IMR-90 (cell line): ENCODE measurements at places on chromosomes 1 and 21.
A peak's percentile ranks its signal among the peaks of the same experiment; 100 is the strongest.

- no peak for DNase-seq
These were observed 10.1 kb downstream of the TNNI3K start for GRCh38 chr1:74245168-74245772.

- DNase-seq = peak; percentile 1
These were observed 56.0 kb upstream of the EDARADD start for GRCh38 chr1:236338096-236338495.

DNA sequence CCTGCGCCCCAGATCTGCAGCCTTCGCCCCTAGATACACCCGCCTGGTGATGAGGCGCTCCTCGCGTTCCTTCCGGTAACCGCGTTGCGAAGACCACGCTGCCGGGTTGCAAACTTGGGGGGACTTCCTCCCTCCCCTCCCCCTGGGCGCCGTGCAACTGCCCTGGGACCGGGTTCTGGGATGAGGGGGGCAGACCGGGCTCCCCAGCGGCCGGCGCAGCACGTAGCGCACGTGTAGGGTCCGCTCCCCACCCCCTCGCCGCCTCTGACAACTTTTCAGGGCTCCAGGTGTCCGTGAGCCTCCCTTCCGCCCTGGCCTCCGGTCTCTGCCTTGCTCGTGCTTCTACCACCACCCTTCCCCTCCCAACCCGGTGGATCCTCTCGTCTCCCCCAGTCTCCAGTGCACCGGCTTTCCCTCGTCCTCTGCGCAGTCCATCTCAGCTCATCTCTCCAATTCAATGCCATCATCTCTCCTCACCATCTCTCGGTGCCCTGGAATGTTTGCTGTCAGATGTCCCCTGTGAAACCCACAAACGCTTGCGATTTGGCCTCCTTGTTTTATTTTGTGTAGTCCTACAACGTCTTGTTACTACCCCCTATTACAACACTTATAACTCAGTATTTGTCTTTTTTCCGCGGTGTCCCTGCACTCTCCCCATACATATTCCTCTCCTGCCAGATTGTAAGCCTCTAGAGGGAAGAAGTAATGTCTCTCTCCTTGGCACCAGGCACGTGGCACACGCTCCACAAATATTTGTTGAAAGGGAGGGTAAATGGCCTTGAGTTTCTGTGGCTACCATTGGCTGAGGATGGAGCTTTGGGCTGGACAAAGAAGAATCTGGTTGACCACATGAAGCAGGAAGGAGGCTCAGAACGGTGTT is 782 bp downstream of the PCAT6 start:
- peak; percentile 13 for DNase-seq

- no peak for DNase-seq
These were observed 102.8 kb upstream of the SOD1 start for GRCh38 chr21:31556662-31557061.

DNA sequence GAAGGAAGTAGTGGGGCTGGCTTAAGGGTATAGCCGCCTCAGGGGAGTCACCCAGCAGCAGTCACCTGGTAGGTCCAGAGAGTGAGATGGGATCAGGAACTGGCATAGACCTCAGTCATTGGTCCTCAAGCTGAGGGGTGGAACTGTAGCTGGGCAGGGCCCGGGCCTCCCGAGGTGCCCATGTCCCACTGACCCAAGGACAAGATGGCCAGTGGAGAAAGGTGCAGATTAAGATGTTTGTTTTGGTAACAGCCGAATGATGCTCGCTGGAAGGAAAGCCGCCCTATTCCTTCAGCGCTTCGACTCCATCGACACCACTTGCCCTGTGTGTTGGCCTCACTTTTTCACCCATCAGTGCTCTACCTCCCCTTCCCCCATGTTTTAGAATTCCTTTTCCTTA is 16.4 kb downstream of the COL9A2 start:
- no peak for DNase-seq

DNA sequence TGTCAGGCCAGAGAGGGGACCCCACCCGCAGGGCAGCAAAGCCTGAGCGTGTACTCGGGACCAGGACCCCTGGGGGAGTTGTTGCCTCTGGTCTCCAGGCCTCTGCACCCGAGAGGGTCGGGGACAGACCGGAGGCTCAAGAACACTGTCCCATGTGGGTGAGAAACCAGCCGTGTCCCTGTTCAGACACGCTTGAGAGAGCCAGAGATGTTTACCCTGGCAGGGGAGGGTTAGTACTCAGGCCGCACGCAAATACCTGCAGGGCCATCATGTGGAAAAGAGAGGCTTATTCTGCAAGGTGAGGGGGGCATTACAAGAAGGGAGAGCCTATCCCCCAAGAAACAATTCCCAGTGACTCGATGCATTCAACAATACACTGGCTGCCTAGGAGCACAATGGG is 74.0 kb upstream of the ARHGEF16 start:
- DNase-seq = no peak

DNA sequence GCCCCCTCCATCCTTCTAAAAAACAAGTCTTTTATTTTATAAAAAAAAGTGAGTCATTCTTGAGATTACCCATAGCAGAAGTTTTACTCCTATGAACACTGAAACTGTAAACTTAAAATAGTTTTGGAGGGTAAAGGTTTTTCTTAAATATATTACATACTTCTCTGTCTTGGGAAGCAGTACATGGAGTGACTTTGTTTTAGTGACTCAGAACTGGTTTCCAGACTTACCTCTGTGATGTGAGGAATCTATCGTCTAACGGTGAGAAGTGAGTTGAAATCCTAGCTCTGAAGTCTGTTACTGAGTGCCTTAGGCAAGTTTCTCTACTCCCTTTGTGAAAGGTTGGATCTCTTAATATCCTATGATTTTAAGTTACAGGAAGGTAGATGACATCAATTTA is 176.3 kb upstream of the POU3F1 start:
- no peak for DNase-seq

DNA sequence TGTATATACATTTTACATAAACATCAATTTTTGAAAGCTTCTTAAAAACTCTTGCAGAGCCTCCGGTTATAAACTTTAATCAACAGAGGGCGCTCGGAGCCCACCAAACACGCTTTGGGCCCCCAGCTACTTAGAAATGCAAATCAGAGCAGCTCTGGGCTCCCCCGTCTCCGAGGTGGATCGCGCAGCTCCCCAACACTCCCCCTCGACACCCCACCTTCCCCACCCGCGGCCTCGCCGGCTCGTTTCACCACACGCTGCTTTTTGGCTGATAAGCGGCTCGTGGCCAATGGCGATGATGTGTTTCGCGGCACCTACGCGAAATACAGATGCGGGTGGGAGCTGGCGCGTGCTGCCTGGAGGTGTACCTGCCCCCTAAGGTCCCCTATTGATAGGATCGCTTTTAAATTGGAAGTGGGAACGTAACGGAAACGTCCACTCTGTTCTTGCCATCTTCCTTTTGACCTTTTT is 1.7 kb upstream of the KIF26B start:
- peak; percentile 72 for DNase-seq

DNA sequence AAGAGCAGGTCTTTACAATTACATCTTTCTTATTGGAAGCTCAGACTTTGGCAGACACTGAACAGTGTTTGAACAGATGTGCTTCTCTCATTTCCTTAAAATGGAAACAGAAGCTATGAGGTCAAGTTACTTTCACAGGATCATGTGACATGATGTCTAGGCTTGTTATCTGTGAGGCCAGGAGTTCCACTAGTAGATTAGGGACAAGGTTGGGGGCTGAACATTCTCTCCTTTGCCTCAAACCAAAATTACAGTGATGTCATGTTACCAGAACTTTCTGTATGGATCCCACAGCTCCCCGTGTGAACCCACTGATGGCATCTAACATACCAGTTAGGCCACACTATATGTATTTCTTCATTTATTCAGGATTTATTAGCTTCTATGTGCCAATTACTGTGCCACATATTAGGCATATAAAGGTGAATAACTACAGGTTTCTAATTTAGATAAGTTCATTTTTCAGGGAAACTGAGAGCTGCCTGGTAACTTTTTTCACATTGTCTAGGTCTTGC is 6.0 kb downstream of the DYNLT5 start:
- peak; percentile 31 for DNase-seq

DNA sequence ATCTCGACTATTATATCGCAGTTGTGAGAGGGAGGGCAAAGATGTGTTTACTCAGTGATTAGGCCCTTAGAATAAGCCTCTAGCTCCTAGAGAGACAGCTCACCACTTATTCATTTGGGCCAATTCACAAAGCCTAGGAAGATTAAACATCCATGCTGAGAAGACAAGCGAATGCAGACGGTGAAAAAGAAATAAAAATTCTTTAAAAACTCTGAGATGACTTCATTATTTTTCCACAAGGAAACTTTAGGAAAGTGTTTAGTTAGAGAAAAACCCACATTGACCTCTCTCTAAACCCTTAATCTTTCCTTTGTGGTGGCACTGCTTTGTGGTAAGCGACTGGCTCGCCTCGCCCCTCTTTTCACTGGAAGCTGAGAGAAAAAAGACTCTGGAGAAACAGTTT is 146.8 kb upstream of the DMRTA2 start:
- peak; percentile 58 for DNase-seq

GRCh38 chr1:100428160-100428559 is 75.9 kb downstream of the CDC14A start:
- DNase-seq = peak; percentile 20

DNA sequence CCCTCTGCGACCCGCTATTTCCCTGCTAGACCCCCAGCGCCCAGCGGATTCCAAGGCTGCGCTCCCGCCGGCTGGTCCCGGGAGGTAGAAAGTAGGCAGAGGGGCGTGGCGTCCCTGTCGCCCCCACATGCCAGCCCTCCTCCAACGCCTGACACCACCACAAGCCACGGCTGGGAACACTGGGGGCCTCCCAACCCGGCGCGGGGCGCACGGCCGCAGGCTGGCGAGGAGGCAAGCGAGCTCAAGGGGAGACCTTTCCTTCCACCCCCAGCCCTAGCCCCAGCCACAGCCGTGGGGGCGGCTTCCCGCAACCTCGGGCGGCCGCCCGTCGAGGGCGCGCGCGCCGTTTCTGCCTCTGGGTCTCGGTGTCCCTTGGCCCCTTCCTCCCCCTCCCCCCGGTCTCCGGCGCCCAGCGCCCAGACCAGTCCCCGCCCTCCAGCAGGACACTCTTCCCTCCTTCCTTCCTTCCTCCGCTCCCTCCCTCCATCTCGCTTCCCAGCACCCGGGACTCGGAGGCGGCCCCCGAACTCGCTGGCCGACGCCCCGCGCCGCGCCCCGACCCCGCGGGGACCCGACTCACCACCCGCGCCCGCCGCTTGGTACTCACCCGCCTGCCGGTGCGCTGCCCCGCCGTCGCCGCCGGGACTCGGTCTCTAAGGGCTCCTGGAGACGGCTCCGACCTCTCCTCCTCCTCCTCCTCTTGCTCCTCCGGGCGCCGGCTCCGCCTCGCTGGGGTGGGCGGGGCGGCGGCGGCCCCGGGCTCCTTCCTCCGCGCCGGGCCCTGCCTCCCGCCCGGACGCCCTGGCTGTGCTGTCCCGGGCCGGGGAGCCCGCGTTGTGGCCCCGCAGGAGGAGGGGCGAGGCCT is at the start of gene GNG12:
Gene GNG12, minus strand, starts transcription at position 731 of the 865 bp plus-strand sequence. CDS start 125,781 bp downstream, outside the sequence.
- DNase-seq = peak; percentile 73

DNA sequence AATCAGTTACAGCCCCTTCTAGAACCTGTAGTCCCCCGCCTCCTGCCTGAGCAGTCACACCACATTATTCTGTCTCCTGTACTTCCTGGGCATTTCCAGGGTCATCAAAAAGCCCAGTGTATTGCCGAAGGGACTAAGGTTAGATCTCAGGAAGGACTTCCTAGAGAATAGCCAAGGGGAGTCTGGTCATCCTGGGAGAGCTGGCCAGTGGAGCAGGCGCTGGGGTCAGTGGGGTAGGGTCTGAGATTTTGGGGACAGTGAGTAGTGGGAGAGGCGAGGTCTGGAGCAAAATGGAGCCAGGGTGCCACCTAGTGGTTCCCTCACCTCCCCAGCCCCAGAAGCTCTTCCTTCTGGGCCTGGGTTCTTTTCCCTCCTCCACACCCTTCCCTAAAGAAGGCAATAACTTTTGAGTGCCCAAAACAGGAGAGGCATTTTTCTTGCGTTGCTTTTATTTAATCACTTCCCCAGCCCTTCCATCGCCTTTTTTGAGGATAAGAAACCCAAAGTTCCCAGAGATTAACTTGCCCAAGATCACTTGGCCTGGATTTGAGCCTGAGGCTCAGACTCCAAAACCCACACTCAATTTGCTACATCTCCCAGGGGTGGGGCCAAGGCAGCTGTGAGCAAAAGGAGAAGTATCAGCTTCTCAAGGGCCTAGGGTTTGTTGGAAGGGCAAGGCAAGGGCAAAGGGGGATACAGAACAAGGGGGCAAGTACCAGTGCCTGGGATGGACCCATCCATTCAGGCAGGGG is 7.3 kb upstream of the PMVK start:
- peak; percentile 12 for DNase-seq

DNA sequence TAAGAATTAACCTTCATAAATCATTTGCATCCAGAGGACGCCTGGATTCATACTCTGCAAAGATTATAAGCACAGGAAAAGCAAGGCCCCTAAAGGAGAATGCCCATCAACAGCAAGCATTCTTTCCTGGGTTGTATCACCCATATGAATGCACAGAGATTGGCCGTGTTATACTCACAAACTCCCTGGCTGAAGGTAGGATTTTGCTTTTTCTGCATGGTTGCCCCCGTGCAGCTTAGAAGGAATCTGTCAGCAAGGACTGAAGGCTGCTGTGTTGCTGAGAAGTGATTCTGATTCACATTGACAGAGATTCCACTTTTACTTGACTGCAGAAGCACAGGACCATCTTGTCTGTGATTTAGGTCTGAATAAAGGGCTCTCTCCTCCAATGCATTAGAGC is 283.0 kb downstream of the LRRIQ3 start:
- no peak for DNase-seq

- no peak for DNase-seq
These were observed 157.6 kb upstream of the CAMK1G start for GRCh38 chr1:209425959-209426358.

GRCh38 chr1:160868141-160868540 is 5.5 kb upstream of the CD244 start:
- no peak for DNase-seq

DNA sequence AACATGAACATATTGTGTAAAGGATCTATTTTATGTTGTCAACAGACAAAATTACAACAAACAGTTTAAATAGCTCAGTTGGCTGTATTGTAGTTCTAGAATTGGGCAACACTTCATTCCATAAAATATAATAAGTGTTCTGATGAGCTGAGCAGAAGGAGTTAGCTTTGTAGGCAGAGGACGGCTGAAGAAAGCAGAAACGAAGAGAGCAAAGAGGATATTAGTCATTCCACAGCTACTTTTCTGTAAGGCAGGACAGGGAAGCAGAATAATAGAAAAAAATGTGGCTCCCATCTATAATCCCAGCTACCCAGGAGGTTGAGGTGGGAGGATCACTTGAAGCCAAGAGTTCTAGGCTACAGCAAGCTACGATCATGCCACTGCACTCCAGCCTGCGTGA is 20.2 kb upstream of the IVNS1ABP start:
- peak; percentile 39 for DNase-seq

DNA sequence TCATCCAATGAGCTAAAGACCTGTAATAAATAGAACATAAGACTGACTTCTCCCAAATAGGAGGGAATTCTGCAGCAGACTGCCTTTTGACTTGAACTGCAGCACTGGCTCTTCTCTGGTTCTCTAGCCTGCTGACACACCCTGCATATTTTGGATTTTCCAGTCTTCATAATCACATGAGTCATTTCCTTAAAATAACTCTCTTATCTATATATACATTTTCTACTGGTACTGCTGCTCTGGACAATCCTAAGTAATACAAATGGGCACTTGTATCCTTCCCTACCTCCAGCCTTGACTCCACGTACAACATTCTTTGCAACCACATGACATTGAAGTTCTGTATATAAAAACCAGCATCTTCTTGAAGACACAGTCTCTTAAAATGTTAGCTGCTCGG is 429.4 kb upstream of the TMPRSS15 start:
- no peak for DNase-seq
